ENCODE measurements at places on chromosomes 7 and 10.

- DNase-seq = no peak
Measured at GRCh38 chr10:109835257-109835656, 88.1 kb downstream of the XPNPEP1 start.

GRCh38 chr10:93461109-93461806, 20.9 kb downstream of the MYOF start:
- peak; percentile 57 for DNase-seq

- DNase-seq = no peak
Measured at GRCh38 chr10:124722798-124723783, 21.1 kb downstream of the FAM53B start.

DNA sequence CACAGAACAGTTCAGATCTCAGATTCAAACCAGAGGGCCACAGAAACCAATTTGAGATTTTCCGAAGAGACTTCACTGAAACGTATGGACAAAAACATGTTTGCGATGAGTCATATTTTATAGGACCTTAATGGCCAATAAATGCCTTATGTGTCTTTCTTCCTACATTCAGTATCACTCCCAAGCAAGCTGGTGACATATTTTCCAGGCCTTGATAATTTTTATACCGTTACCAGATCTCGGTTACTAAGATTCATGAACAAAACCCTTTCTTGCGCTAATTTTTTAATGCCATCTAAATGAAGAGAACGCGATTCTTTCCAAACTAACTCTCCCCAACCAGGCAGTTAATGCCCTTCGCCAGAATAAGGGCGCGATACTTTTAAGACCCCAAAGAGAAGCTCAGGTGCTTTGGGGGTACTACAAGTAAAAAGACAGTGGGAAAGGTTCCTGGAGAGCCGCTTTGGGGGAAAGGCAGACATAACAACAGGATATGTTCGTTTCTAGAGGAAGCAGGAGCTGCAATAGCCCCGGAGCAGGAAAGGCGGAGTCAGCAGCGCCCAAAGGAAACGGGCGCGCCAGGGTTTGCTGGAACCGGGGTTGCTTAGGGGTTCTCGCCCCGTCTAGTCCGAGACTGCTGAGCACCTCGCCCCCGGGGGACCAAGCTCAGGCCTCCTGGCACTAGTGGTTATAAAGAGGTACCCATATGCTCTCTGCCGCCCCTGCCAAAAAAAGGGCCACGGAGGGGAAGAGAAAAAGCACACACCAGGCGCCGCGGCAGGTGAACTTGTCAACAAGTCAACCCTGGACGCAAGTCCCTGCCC, 884 bp downstream of the ICA1 start:
- DNase-seq = no peak

GRCh38 chr7:30546596-30546995, 42.0 kb upstream of the GGCT start:
- DNase-seq = no peak

DNA sequence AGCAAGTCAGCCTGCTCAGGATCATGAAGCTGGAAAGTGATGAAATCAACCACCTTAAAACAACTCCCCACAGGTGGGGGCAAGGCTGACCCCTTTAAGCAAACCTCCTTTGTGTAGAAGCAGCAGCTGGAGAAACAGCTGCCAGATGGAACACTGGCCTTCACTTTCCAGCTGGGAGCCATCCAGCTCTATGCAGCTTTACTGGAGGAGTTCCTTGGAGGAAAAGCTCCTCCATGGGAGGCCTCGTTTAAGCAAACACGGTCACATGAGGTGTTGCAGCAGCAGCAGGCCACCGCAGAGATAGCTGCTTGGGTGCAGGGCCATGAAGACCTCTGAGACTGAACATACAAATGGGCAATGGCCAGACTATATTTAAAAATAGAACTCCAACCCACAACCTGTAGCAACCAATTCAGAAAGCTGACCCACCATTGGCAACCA, 13.0 kb upstream of the DLG5 start:
- DNase-seq = peak; percentile 69

DNA sequence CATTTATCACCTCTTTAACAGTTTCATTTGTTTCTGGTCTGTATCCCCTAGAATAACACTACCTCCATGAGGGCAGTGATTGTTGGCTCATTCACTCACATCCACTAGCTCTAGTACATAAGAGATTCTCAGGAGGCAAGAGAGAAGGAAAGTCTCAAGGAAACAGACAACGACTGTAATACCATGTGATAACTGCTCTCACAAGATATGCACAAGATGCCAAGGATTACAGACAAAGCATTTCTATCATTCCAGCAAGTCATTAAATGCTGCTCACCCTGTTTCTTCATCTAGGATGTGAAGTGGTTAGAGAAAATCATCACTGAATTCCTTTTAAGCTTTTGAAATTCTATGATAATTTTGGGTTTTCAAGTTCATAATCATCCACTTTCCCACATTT, 115.3 kb downstream of the HIBADH start:
- peak; percentile 61 for DNase-seq

DNA sequence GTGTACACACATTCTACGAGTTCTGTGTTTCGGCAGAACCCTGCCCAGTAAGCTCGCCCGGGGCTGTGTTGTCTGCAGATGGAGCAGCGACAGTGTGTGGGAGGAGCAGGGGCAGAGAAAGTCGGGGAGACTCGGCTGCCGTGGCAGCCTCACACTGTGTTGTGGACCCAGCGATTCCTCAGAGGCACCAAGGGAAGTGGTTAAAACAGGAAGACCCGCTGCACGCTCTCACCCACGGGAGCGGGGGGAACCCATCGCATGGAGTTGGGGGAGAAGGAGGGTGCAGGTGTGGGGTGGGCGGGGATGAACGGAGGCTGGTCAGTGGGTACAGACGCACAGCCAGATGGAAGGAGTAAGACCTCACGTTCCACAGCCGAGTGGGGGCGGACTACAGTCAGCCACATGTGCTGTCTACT, 250.2 kb downstream of the ELFN1 start:
- DNase-seq = no peak

DNA sequence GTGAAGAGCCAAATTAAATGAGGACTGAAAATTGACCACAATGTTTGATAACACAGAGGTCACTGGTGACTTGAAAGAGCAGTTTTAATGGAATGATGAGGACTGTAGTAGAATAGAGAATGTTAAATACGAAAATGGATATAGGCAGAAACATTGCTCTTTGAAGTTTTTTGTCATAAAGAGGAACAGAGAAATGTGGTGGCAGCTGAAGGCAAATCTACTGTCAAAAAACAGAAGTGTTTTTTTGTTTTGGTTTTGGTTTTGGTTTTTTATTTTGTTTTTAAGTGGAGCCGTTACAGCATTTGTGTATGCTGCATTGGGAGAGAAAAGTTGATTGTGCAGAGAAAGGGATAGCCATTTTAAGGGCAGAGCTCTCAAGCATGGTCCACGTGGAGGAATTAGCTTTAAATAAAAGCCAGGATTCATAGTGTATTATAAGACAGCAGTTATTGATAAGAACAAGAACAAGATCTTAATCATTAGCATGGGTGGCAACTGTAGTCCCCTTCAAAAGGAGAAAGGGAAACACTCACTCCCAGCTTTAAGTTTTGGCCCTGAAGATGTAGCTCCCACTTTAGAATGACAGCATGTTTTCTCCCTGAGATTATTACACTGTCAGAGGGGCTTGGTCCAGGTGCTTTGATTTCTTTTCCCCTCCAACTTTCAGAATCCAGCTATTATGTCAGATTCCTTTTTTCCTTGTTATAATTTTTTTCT, 156.7 kb upstream of the BET1 start:
- DNase-seq = no peak

GRCh38 chr7:13603661-13604060, 385.8 kb downstream of the ETV1 start:
- DNase-seq = no peak

DNA sequence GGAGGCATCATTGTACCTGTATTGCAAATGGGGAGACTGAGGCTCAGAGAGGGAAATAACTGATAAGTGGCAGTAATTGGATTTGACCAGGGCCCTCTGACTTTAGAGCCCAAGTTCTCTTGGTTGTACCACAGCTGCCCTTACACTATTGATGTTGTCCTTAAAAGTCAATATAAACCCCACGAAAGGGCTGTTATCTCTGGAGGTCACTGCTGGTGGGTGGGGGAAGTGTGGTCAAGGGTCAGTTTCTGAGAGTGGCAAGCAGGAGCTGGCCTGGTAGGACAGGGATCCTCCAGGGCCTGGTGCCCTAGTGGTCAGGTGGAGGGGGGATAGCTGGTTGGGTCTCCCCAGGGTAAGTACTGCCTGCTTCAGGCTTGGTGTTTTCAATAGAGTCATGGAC, 44.2 kb upstream of the AQP1 start:
- no peak for DNase-seq

- DNase-seq = no peak
Measured at GRCh38 chr7:28588602-28589001, 176.3 kb downstream of the CREB5 start.

GRCh38 chr10:129470103-129470851, 3.2 kb downstream of the MGMT start:
- DNase-seq = no peak
